H9 (cell line): ENCODE measurements at places on chromosomes 12 and 14. TPM values are rescaled to one million over a fixed set of nuclear protein-coding genes. Genes with fewer than 3 reads are reported as not detected.

CNTN1 gene
- total RNA-seq = 5.4 and 6.5 TPM in 2 replicates

- H3K4me3 ChIP-seq = no peak overlapping the region
- no peak for DNase-seq
- H3K36me3 ChIP-seq = no peaks in the 10 kb centered on the region; the same call in 1 of the 2 replicates
- H3K27me3 ChIP-seq = no peaks in the 10 kb centered on the region
- H3K27ac ChIP-seq = no peak overlapping the region
Measured at GRCh38 chr14:33833706-33834465, 117.0 kb downstream of the EGLN3 start.

GRCh38 chr12:127280393-127281275 is 986.3 kb upstream of the TMEM132C start:
- peak; percentile 90 for DNase-seq
- H3K4me1 ChIP-seq = no peaks in the 10 kb centered on the region; the same call in none of the 2 replicates
- no peak overlapping the region for H3K27ac ChIP-seq
- no peaks in the 10 kb centered on the region for H3K27me3 ChIP-seq
- no peaks in the 10 kb centered on the region for H3K36me3 ChIP-seq
- H3K4me3 ChIP-seq = peak overlapping the region; percentile 38; the same call in 1 of the 3 replicates

DNA sequence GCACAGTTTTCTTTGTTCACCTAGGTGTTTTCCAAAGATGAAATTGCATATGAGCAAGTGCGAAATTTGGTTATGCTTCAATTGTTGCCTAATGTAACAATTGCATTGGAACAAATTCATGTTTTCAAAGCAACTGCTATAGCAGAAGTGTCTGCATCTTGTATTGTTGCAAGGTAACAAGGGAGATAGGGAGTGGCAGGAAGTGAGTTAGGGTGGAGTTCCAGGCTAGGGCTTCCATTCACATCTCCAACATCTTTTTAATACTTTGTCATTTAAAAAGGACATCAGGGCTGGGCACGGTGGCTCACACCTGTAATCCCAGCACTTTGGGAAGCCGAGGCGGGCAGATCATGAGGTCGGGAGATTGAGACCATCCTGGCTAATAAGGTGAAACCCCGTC is 312.3 kb upstream of the E2F7 start:
- no peaks in the 10 kb centered on the region for H3K36me3 ChIP-seq
- no peaks in the 10 kb centered on the region for H3K27me3 ChIP-seq
- H3K27ac ChIP-seq = no peak overlapping the region
- DNase-seq = no peak
- no peaks in the 10 kb centered on the region for H3K4me1 ChIP-seq

- DNase-seq = peak; percentile 92
- H3K27me3 ChIP-seq = no peaks in the 10 kb centered on the region; the same call in 1 of the 2 replicates
- peaks cover 4% of the 10 kb centered on the region; the same call in 1 of the 2 replicates for H3K4me1 ChIP-seq
- peaks cover 13% of the 10 kb centered on the region for H3K36me3 ChIP-seq
- H3K4me3 ChIP-seq = peak overlapping the region; percentile 93
Measured at GRCh38 chr12:4271717-4272423, 1.7 kb upstream of the CCND2 start.

PRKAG1 gene
- total RNA-seq = 34.8 and 36.7 TPM in 2 replicates

TBC1D30 gene
- 1.6 and 2.2 TPM in 2 replicates for total RNA-seq

DNA sequence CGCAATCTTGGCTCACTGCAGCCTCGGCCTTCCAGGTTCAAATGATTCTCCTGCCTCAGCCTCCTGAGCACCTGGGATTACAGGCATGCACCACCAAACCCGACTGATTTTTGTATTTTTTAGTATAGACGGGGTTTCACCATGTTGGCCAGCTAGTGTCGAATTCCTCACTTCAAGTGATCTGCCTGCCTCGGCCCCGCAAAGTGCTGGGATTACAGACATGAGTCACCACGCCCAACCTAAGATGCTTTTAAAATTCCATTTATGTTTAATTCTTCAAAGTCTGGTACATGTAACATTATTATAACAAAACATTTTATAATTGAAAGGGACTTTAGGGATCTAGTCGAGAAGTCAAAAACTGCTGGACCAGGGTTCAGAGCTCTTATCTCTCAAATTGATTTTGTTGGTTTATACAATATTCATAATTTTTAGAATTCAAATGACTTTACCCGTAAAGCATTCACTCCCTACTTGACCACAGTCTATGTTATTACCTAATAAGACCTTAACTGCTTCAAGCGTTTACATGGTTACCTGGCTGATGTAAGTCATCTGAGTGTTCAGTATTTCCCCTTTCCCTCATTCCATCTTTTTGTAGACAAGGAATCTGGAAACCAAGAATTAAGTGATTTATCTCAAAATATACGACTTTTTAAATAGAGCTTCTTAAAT is 28.2 kb downstream of the RAP1B start:
- H3K27ac ChIP-seq = no peak overlapping the region
- H3K36me3 ChIP-seq = peaks cover 4% of the 10 kb centered on the region; the same call in 1 of the 2 replicates
- no peak overlapping the region for H3K4me3 ChIP-seq
- no peak for DNase-seq
- H3K4me1 ChIP-seq = no peaks in the 10 kb centered on the region
- H3K27me3 ChIP-seq = no peaks in the 10 kb centered on the region

DNA sequence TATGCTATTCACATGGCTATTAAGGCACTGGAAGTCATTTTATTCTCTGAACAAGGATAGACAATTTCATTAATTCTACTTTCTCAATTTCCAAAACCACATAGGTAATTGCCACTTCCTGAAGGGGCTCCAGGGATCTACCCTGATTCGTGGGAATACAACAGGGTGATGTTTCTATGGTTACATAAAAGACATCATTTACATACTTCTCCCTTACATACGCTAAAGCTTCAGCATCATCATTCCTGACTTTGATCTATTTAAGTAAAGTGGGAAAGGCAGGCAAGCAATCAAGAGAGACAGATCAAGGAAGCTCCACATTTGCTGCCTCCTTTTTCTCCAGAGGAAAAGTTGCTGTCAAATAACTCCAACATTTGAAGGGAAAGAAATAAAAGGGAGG is 118.8 kb upstream of the SINHCAF start:
- no peaks in the 10 kb centered on the region; the same call in 2 of the 3 replicates for H3K36me3 ChIP-seq
- no peak overlapping the region for H3K27ac ChIP-seq
- H3K4me1 ChIP-seq = no peaks in the 10 kb centered on the region
- no peak for DNase-seq
- no peaks in the 10 kb centered on the region for H3K27me3 ChIP-seq

ACACB gene
- 14.2 and 17.3 TPM in 2 replicates for total RNA-seq

PPTC7 gene
- 15.7 and 15.8 TPM in 2 replicates for total RNA-seq

TTC6 gene
- total RNA-seq = 0.24 and 0.33 TPM in 2 replicates

KCNA5 gene
- 0.09 and 0.22 TPM in 2 replicates for total RNA-seq

- no peak overlapping the region for H3K4me3 ChIP-seq
- no peaks in the 10 kb centered on the region for H3K27me3 ChIP-seq
- no peaks in the 10 kb centered on the region for H3K4me1 ChIP-seq
- H3K27ac ChIP-seq = no peak overlapping the region
Measured at GRCh38 chr12:90027889-90028634, 319.4 kb upstream of the ATP2B1 start.

GRCh38 chr12:79885911-79886490 is 48.9 kb downstream of the PPP1R12A start:
- DNase-seq = no peak
- no peaks in the 10 kb centered on the region for H3K27me3 ChIP-seq
- no peaks in the 10 kb centered on the region for H3K4me1 ChIP-seq
- H3K36me3 ChIP-seq = no peaks in the 10 kb centered on the region

PLBD1 gene
- total RNA-seq = 15.2 and 15.5 TPM in 2 replicates

DNA sequence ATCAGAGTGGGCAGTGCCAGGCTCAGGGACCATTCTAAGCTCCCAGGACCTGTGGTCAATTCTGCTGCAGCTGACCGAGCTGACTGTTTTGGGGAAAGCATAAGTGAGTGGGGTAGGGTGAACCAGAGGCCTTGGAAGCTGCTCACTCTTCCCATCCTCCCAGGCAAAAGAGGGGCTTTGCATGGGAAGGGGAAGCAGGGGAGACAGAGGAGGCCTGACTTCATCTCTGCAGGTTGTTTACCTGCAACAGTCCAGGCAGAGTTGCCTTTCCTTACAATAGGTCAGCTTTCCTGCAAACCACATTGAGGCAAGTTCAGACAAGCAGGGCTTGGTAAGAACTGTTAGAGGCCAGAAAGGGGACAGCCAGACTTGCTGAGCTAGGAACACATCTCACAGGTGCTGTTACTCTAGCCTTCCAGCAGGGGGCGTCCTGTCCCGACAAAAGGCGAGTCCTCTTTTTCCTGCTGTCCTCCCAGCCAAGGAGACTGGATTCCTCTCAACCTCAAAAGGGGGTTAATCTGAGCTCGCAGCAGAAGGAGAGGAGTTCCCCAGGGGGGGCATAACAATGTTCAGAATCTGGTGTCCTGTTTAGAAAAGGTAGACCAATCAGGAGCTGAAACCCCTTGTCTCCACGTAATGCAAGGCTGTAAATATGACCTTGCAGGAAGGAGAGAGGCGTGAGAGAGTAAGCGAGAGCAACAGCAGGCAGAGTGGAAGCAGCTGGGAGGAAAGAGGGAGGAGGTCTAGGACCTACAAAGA is 4.3 kb upstream of the DHRS2 start:
- no peaks in the 10 kb centered on the region; the same call in 1 of the 3 replicates for H3K36me3 ChIP-seq
- 0 out of 2 replicates have a peak, but pooled peaks cover 2% of the 10 kb centered on the region for H3K4me1 ChIP-seq
- no peaks in the 10 kb centered on the region for H3K27me3 ChIP-seq
- H3K4me3 ChIP-seq = no peak overlapping the region

DNA sequence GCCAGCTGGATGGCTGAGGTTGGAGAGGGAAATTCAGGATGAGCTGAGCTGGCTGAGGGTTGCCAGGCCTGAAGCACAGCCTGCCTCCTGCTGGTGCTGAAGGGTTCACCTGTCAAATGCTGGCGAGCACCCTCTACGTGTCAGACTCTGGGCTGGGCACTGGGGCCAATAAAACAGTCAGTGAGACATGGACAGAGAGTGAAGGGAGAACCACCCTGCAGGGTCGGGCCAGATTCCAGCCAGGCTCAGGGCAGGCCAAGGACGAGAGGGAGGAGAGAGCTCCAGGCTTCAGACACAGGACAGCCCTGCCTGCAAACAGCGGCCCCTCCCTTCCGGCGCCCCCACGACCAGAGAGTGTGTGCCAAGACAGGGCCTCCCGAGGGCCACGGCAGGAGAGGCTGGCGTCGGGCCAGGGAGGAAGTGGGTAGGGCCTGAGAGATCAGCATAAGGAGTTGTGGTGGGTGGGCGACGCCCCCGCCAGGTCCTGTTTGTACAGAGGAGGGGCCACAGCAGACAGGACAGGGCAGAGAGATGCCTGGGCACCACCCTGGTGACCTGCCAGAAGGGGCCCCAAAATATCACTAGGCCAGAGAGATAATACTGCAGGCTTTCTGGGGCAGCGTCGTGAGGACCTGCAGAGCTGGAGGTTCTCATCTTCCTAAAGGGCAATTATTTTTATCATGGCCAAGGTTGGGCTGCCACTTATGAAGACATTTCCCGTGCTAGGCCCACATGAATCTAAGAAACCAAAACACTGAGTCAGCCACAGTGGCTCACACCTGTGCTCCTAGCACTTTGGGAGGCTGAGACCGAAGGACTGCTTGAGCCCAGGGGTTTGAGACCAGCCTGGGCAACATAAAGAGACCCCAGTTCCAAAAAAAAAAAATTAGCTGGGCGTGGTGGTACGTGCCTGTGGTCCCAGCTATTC is 73.1 kb upstream of the GPR68 start:
- H3K4me3 ChIP-seq = no peak overlapping the region
- no peaks in the 10 kb centered on the region for H3K4me1 ChIP-seq
- H3K27me3 ChIP-seq = no peaks in the 10 kb centered on the region

MYH6 gene
- total RNA-seq = 0.07 and 0.13 TPM in 2 replicates

CELA1 gene
- total RNA-seq = not detected in 2 replicates

CLEC4E gene
- total RNA-seq = 0.18 TPM in 1 of 2 replicates, not detected in the other

- peak overlapping the region; percentile 89 for H3K4me3 ChIP-seq
- peak overlapping the region; percentile 26 for H3K27ac ChIP-seq
- no peaks in the 10 kb centered on the region; the same call in 1 of the 2 replicates for H3K27me3 ChIP-seq
- H3K36me3 ChIP-seq = peaks cover 14% of the 10 kb centered on the region
Measured at GRCh38 chr12:16346958-16347357, 487 bp upstream of the MGST1 start.

- DNase-seq = no peak
- H3K27me3 ChIP-seq = no peaks in the 10 kb centered on the region
- H3K27ac ChIP-seq = no peak overlapping the region
- no peak overlapping the region; the same call in 2 of the 3 replicates for H3K4me3 ChIP-seq
Measured at GRCh38 chr14:52283099-52283498, 15.6 kb downstream of the PTGDR start.

DNA sequence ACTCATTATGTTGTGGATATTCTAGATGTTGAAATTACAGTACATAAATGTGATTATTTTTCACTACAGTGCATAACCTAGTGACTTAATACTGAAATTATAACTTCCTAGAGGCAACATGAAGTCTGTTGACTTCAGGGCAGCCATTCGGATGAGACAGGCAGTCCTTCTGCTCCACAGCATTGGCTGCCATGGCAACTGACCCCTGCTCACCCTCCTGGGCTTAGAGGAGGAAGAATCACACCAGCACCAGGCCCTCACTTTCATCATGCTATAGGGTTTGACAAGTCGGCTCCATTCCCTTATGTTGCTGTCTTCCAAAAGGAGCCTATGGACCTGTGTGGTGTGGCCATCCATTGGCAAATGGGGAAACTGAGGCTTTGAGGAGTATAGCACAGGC is 233.5 kb upstream of the TMEM132C start:
- H3K4me3 ChIP-seq = no peak overlapping the region
- no peak overlapping the region for H3K27ac ChIP-seq
- H3K36me3 ChIP-seq = no peaks in the 10 kb centered on the region
- no peak for DNase-seq

GRCh38 chr12:92324849-92325500 is 179.3 kb upstream of the BTG1 start:
- H3K27ac ChIP-seq = no peak overlapping the region
- no peaks in the 10 kb centered on the region for H3K4me1 ChIP-seq
- no peak for DNase-seq
- no peaks in the 10 kb centered on the region for H3K27me3 ChIP-seq
- no peak overlapping the region for H3K4me3 ChIP-seq

- H3K4me1 ChIP-seq = peaks cover 27% of the 10 kb centered on the region
- H3K27ac ChIP-seq = no peak overlapping the region
- no peaks in the 10 kb centered on the region for H3K27me3 ChIP-seq
- H3K36me3 ChIP-seq = peaks cover 22% of the 10 kb centered on the region
- DNase-seq = no peak
Measured at GRCh38 chr14:64722842-64723447, 18.7 kb downstream of the PLEKHG3 start.

DNA sequence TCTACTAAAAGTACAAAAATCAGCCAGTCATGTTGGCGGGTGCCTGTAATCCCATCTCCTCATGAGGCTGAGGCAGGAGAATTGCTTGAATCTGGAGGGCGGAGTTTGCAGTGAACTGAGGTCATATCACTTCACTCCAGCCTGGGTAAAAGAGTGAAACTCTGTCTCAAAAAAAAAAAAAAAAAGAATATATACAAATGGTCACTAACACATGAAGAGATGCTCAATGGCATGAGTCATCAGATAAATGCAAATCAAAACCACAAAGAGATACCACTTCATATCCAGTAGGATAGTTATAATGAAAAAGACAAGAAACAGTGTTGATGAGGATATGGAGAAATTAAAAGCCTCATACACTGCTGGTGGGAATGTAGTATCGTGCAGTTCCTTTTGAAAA is 33.6 kb upstream of the METAP2 start:
- H3K4me3 ChIP-seq = no peak overlapping the region
- no peaks in the 10 kb centered on the region for H3K27me3 ChIP-seq
- H3K27ac ChIP-seq = no peak overlapping the region
- no peaks in the 10 kb centered on the region for H3K36me3 ChIP-seq

PUS7L gene
- 14.4 and 16.0 TPM in 2 replicates for total RNA-seq
